ENCODE measurements at places on chromosomes 7 and 10.

DNA sequence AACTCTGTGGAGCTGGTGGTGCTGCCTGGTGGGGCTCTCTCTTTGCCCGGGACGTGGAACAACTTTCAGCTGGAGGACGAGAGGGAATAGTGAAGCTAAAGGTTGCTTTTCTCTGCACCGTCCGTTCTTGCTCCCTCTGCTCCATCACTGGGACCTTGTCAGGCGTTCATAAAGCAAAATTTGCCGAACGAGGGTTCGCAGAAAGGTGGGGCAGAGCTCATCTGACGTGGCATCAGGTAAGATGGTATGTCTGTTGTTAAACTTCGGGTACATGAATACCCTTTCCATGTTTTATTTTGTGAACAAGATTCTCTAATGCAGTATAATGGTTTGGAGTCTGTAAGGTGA, 416 bp downstream of the BBS9 start:
- DNase-seq: no peak

- no peak for DNase-seq
These were observed 18.4 kb downstream of the GIMAP5 start for GRCh38 chr7:150755473-150756099.

- DNase-seq: peak; percentile 5
These were observed 993 bp downstream of the ZC3HAV1 start for GRCh38 chr7:139108266-139109187.

- DNase-seq: no peak
These were observed 4.4 kb downstream of the SPOCK2 start for GRCh38 chr10:72083790-72084459.

DNA sequence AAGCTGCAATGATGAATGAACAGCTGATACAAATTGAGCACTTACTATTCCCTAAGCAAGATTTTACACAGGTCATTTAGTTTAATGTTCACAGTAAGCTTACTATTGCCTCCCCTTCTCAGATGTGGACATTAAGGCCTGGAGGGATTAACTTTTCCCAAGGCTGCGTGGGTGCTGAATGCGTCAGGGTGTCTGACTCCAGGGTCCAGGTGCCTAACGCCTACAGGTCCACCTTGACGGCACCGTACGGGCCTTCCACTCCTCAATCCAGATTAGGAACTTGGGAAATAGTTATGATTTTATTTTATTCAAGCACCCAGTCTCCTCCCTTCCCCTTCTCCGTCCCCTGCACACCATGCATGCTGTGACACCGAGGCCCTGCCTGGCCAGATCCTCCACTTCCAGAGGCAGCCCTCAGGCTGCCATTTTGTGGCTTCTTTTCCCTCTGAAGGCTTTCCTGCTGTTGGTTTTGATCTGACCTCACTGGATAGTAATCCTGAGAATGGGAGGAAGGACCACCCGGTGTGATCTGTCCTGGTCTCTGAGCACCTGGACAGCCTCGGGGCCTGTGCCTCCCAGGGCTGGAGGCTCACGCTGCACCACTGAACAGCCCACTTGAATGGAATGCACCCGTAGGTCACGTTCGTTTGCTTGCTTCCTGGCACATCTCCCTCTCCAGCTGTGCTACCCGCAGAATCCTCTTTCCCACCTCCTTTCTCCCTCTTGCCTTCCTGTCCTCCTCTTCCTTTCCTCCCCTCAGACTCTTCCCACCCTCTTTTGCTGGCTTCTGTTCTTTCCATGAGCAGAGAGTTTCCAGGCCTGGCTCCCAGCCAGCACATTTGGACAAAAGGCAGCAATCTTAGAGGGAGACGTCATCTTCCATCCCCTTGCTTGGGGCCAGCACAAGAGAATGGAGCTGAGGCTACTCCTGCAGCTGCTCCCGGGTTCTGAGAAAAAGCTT, 14.4 kb downstream of the DENND2A start:
- DNase-seq: peak; percentile 90

DNA sequence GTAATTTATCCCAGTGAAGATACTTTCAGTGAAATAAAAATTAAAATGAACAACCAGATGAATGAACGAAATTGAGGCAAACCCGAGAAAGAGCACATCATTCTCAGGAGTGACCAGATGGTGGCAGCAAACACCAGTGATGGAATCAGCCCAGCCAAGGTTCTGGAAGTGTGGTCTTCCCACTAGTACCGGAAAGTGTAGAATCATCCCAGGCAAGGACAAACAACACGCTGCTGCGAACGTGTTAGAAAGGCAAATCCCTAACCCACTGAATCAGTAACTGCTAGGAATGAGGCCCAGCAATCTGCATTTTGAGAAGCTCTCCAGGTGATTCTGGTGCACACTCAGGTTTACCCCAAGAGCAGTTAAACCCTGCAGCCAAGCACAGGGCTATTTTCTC, 15.5 kb upstream of the SLC18A3 start:
- DNase-seq: no peak

DNA sequence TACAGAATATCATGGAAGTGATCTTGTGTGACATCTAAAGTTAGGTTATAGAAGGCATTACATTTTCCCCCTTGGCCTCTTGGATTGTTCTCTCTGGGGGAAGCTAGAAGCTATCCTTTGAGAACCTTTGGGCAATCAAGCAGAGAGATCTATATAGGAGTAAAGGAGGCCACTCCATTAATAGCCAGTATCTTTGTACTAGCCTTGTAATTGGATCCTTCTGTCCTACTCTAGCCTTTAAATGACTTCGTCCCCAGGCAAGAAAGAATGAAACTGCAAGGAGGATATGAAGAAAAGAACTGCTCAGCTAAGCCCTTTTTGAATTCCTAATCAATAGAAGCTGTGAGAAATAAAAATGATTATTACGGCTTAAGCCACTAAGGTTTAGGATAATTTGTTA, 230.9 kb downstream of the AGMO start:
- no peak for DNase-seq

DNA sequence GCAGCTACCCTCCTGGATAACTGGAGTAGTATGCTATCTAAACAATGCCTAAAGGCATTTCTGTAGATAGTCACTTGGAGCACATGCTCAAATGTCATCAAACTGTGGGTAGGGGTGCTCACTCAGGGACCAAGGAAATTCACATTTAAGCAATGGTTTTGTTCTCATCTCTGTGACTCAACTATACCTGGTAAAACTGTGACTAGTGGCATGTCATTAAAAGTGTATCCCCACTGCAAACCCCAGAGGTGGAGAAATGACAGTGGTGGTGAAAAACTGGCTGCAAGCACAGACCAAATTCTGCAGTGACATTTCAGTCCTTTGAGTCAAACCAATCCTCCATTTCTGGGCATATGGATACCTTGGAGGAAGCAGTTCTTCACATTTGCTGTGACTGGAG, 134.2 kb upstream of the EFCAB10 start:
- DNase-seq: no peak

GRCh38 chr10:78212060-78212785, 178.6 kb downstream of the RPS24 start:
- no peak for DNase-seq

DNA sequence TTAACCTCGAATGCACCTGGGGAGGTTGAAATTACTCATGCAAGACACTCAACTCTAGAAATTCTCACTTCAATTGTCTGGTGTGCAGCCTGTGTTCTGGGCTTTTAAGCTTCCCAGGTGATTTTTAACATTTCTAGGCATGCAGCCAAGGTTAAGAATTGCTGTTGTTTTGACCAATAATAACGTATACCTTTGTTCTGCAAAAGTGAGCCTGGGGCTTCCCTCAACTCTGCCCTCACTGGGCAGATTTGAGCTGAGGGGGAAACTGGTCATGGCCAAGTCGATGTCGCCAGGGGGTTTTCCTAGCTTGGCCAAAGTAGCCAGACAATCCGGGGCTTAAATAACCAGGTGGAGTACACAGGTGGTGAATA, 568 bp downstream of the PRSS2 start:
- DNase-seq: no peak

DNA sequence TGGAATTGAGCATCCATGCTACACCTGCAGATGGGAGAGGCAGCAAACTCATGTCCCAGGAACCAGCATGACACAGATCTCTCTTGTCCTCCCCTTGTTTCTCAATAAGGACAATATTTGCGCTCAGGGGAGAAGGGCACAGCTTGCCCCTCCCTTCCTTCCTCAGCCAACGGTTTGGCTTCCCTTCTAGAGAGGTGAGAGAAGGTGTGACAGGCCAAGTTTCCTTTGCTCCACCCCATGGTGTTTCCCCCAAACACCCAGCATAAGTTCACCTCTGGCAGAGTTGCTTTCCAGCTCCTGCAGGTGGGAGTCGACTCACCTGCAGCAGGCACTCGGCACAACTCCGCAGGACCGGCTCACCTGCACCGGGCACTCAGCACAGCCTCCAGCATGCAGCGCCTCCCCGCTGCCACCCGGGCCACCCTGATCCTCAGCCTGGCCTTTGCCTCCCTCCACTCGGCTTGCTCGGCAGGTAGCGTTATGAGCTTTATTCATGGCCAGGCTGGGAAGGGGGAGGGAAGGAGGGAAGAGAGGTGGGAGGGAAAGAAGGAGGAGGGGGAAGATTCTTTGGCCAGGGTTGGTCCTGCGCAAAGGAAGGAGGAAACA, at the start of the genes ATP6V0A4 and TMEM213:
Gene ATP6V0A4, minus strand, starts transcription at position 482 of the 606 bp plus-strand sequence. CDS start 26,949 bp downstream, outside the sequence.
Gene TMEM213, plus strand, starts transcription at position 280 of the 606 bp plus-strand sequence. Its CDS starts 111 bp downstream, at position 391.
- no peak for DNase-seq

DNA sequence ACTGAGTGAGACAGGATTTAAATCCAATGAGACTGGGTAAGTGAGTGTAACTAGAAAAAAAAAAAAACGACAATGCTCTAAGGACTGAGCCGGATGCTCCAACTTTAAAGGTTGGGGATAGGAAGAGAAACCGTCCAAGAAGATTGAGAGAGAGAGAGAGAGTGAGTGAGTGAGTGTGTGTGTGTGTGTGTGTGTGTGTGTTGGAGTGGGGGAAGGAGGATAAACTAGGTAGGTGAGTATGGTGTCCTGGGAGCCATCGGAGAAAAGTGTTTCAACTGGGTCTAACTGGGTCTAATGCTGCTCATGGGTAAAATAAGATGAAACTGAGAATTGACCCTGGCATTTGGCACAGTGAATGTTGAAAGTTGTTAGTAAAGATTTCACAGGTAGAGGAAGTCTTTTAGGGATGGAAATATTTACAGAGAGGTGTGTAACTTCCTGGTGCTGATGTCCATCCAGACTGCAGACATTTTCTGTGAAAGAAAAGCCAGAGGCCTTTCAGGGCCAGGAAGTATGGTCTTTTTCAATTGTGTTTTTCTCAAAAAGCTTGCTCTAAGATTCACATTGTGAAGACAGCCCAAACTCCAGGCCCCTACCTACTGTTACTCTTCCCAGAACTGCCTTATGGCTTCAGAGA, 14.2 kb downstream of the ENTPD1 start:
- DNase-seq: no peak

DNA sequence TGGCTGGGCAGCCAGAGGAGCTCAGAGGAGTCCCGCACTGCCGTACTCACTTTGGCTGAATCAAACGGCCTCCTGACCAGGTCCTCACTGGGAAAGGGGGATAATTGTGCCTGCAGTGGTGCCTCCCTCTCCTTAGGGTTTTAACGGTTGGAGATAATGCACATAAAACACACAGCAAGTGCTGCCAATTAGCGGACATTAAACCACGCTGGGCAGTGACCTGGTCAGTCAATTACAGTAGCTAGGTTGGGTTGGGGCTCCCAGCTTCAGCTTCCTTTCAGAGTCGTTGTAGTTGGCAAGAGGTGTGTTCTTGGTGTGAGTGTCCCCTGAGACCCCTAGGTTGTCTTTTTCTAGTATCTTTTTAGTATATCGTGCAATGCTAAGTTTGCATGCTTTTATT, 146.6 kb downstream of the C10orf105 start:
- DNase-seq: no peak

DNA sequence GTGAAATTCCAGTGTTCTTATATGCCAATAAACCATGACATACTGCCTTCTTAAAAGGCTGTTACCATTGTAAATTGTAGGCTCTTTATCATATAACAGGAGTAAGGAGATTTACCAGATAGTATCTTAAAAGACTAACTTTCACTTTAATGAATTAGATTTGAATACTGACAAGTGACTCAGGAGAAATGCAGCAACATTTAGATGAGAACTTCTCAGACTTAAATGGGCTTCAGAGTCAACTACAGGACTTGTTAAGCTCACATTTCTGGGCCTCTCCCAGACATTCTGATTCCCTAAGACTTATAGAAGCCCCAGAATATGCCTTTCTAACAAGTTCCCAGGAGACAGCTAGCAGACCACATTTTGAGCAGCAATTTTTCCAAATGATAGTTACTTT, 466.3 kb downstream of the ARL4A start:
- DNase-seq: no peak

DNA sequence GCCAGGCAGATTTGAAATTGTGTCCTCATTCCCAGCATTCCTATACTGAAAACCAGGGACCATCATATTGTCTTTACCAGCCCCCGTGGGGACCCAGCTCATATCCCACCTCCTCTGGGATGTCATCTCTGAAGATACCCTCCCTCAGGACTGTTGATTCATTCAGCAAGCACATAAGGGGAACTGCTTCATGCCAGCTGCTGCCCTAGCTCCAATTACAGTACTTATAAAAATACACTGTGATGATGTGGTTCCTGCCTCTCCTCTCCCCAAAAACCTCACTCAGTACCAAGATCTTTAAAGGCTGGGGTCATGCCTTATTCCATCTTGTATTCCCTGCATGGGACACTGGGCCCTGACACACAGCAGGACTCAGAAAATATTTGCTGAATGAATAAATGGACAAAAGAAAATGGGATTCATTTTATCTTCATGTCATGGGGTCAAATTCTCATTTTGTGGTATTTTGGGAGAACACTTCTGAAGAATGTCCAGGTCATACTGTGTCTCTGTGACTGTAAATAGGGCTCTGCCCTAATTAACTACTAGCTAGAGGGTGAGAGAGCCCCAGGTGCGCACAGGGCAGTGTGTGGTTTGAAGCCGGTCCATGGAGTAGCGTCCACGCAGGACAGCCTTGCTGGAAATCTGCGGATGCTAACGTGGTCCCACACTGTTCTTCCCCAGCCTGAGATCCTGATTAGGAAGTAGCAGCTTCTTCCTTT, 29.0 kb upstream of the DAGLB start:
- DNase-seq: no peak

DNA sequence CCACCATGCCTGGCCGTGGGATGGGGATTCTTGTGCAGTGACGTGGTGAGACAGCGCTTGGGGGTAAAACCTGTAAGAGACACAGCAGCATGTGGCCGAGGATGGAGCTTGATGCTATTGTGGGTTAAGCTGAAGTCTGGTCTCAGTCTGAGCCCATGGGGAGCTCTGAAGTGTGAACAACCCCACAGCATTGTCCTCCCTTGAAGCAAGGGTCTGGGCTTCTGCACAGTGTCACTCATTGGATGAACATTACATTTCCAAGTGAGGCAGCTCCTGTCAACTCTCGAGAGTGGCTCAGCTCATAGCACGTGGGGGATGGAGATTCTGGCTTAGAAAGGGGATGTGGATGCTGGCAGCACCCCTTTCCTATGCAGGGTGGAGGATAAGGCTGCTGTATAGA, 32.2 kb upstream of the ZNF438 start:
- no peak for DNase-seq

- no peak for DNase-seq
These were observed 163.4 kb downstream of the RAPGEF5 start for GRCh38 chr7:22193450-22193983.

All from HS-5 (cell line).